GM12865 (cell line): ENCODE measurements at places on chromosomes 16 and 17.
A peak's percentile ranks its signal among the peaks of the same experiment; 100 is the strongest.

DNA sequence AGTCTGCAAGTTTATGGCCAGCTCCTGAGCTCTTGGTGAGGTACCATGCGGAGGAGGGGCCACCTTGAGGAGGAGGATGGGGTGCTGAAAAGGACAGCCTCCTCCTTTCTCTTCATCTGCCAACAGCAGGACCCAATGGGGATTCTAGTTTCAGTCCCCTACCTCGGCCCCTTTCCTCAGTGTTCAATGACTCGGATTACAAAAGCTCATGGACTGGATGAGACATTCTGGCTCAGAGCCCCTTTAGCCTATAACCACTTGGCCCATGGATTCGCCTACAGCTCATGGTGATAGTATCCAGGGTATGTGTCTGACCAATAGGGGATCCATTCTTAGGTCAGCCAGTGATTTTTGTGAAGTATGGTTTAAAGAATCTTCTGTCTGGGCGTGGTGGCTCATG, 8.5 kb upstream of the PIK3R6 start:
- DNase-seq, result no peak

DNA sequence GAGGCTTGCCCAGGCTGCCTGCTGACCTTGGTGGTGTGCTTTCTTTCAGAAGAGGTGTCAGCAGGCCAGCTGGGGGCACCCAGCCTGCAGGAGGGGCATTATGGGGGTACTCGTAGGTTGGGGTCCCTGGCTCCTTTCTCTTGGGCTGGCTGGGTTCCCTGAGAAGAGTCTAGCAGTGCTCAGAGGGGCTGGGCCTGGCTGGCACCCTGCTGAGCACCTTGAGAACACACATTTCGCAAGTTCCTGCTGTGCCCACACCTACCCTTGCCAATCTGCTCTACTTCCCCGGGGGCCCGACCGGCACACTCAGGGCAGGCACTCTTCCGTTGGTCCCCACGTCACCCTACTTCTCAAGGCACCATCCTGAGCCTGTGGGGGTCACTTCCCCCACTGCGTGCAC, 5.1 kb downstream of the CEMP1 start:
- no peak for DNase-seq

GRCh38 chr17:6011206-6011605, 59.0 kb upstream of the WSCD1 start:
- DNase-seq, result no peak

- DNase-seq, result peak; percentile 51
Measured at GRCh38 chr17:3695129-3695722, 729 bp downstream of the P2RX5 start.

DNA sequence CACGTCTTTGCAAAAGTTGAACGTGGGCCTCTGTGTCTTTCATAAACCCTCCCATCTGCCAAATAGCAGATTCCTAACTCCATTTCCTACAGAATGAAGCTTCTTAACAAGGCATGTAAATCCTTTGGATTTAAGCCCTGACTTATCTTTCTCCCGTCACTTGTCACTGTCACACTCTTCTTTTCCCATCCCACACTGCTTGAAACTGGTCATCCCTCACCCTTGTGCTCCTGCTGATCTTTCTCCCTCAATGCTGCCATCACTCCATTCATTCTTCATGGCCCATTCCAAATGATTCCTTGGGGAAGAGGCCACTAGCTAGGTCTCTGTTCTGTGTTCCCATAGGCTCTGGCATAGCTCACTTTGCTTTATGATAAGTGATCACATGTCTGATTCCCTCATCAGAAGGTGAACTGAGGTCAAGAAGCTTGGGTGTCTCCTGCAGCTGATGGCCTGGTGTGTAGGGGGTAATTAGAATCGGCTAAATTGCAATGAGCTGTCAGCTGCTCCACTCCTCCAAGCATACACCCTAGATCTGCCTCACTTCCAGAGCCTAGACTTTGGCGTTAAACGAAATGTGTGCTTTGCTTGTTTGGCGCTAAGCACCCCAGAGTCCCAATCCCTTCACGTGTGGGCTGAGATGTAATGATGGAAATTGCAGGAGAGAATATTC, 61.7 kb downstream of the PECAM1 start:
- DNase-seq, result no peak

DNA sequence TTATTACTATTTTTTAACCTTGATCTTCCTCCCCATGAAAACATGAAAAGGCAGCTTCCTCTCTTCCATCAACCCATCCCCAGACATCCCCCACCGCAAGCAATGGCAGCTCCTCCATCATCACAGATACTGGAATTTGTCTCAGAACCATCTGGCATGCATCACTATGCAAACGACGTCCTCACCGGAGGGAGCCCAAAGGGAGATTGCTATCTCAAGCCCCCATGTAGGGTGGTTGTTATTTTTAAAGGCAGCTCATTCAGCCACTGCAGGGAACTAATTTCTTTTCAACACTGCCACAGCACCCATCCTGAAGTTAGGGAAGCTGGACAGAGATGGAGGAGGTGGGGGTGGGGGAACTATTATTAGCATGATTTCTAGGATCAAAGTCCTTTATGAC, 222.5 kb downstream of the FOXL1 start:
- no peak for DNase-seq

DNA sequence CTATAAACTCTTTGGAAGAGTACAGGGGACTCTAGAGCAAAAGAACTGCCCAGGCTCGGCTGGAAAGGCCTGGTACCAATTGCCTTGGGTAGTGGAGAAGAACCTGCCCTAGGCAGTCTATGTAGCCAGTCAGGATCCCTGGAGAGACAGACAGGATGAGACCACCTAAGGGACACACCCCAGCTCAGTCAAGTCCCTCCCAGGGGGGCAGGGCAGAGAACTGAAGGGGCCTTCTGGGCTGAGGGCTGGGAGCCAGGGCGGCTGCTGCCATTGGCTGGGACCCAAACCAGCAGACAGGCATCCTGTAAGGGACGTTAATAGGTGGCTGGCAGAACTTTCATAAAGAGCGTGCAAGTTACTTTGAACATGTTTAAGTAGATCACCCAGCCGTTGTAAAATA, 12.8 kb upstream of the SLC38A8 start:
- no peak for DNase-seq

GRCh38 chr16:50007744-50008143, 17.3 kb upstream of the CNEP1R1 start:
- DNase-seq, result no peak

- DNase-seq, result no peak
Measured at GRCh38 chr17:12301551-12301950, 280.9 kb downstream of the MAP2K4 start.

DNA sequence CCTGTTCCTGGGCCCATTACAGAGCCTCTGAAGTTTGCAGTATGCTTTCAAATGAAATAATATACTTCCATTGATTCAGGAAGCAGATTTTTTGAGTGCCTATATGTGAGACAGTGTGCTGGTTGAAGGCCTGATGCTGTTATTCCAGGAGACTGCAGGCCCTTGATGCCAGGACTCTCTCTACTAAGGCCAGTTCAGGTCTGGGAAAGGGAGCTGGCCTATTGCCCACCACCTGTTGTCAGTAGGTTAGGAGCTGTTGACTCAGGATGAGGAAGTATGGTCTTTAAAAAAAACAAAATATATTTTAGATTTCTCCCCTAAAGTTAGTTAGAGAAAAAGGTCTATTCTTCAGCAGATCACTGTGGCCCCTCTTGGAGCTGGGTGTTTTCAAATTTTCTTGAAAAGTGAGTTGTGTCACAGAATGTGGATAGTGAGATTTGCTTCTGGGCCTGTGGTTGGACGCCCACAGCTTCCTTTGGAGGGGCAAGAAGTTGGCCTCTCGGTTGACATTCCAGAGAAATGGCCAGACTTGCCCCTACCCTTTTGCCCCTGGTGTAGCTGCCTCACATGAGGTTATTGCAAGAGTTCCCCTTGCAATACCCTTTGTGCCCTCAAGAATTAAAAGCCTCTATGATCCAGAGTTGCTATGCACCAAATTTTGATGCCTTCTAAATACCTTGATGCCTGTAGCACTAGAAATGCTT, 7.9 kb downstream of the ESRP2 start:
- no peak for DNase-seq

- no peak for DNase-seq
Measured at GRCh38 chr17:81398832-81399411, 3.7 kb downstream of the BAHCC1 start.

- peak; percentile 83 for DNase-seq
Measured at GRCh38 chr16:88045820-88046303, 94.6 kb downstream of the BANP start.

GRCh38 chr17:76543482-76543825, 3.6 kb downstream of the PRCD start:
- DNase-seq, result no peak

- DNase-seq, result peak; percentile 66
Measured at GRCh38 chr17:58249270-58250133, 11.1 kb downstream of the LPO start.

DNA sequence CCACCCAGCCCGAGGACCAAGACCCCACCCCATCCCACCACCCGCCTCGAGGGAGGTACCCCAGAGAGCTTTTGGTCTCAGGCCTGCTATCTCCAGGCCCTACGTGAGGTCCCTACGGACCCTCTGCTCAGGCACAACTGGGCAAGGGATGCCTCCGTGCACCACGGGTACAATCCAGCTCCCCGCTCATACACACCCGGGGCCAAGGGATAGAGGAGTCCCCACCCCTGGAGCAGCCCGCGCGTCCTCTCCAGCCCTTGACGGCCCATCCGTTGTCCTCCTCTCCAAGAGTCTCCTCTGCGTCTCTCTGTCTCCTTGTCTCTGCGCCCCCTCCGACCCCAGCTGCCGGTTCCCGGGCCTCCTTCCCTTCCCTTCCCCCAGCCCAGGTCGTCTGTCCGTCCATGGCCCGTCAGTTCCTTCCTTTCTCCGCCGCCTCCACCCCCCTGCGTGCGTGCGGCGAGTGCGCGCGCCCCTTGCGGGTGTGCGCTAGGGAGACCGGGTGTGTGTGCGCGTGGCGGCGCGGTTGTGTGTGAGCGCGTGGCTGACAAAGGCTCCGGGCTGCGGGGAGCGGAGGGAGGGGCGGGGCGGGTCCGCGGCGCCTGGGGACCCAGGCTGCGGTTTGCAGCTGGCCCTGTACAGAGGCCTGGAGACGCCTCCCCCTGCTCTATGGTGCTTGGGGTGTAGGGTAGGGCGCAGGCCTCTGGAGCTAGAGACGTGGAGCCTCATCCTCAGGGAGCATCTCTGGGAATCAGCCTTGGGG, 930 bp downstream of the SPNS2 start:
- DNase-seq, result no peak

DNA sequence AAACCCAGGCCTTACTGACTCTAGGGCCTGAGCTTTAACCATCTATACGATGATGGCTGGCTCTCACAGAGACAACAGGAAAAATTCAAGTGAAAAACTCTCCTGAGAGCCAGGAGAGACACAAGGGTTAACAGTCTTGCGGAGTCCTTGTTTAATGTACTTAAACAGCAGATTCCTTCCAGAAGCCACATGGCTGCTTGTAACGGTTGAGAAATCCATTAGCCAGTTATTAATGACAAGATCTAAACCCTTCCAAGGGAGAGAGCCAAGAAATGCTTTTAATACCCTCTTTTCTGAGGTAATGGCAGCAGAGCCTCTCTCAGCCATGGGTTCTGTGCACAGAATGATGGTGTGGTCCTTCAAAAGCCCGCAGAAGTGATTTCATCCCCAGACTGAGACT, 5.2 kb upstream of the ALDOA start:
- no peak for DNase-seq

GRCh38 chr17:4569591-4569990, 9.2 kb upstream of the GGT6 start:
- no peak for DNase-seq

DNA sequence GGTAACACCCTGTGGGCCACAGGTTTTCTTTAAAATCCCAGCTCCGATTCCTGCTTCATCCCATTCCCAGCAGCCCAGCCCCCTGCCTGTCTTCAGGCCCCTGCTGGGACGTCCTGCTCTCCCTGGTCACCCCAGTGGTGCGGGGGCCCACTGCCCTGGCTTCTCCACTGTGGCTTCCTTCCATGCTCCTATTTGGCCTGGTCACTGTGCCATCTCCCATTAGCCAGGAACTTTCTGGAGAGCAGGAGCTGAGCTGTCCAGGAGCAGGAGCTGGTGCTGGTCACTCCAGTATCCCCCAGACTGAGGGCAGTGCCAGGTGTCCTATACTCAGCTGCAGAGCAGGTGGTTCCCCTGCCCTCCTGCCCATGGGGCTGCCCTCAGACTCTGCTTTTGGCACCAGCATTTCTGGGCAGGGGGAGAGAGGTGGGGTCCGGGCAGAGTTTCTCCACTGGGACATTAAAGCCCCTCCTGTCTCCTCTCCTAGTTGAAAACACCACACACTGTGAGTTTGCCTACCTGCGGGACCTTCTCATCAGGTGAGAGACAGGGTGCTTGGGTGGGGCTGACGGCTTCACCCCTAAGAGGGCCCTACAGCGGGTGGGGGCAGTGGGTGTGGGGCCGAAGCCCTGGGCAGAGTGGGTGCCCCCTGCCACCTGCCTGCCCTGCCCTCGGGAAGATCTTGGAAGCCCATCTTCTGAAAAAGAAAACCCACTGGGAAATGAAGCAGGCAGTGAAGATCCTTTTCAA, 356.2 kb downstream of the SEC14L1 start:
- no peak for DNase-seq

- no peak for DNase-seq
Measured at GRCh38 chr17:6901086-6901485, 69.6 kb upstream of the TEKT1 start.

- DNase-seq, result no peak
Measured at GRCh38 chr17:81385320-81386111, 9.7 kb upstream of the BAHCC1 start.

GRCh38 chr17:57523926-57524632, 221.0 kb downstream of the CCDC182 start:
- DNase-seq, result peak; percentile 15

- no peak for DNase-seq
Measured at GRCh38 chr17:2123375-2124251, 68.7 kb downstream of the HIC1 start.

DNA sequence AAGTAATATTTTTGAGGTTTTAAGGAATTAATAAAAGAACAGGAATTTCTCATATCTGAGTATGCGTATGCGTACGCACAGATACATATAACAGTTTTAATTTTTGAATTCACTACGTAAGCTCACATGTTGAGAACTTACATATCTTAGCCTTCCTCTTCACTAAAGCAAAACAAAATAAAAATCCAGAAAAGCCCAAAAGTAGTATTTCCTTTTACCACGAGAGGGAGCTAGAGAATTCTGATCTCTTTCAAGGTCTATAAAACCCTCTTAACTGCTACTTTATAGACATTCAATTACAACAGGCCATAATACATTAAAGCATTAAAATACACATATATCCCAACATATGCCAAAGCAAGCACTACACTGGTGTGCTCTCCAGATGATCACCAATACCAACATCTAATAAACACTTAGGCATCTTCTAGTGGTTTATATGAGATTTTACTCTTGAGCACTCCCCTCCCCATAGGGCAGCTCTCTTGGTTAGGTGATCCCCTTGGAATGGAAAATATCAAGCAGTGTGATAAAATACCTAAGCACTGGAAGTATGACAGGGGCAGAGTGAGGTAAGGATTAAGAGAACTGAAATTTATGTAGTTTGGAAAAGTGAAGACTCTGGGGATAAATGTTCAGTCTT, 94.0 kb downstream of the SKAP1 start:
- DNase-seq, result peak; percentile 60

- no peak for DNase-seq
Measured at GRCh38 chr16:46687486-46687885, 1.5 kb downstream of the VPS35 start.
